ENCODE measurements at places on chromosomes 5 and 9.

- DNase-seq, result no peak
Observed at GRCh38 chr5:168117469-168117868, 174.0 kb upstream of the WWC1 start.

DNA sequence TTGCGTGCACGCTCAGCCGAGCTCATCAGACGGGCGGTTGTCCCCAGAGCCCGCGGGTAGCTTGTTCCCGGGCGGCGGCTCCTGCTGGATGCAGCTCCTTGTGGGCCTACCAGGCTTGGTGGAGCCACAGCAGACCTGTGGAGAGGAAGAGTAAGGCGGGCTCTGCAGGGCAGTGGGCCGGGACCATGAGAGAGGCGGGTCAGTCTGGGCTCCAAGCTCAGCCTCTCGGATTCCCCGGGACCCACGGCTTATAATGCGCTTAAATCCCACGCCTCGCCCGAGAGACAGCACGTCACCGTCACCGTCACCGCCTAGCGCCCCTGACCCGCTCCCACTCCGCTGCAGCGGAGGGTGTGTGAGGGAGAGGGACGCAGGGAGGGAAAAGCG lies 1.9 kb upstream of the ANKRD18A start:
- DNase-seq, result no peak

DNA sequence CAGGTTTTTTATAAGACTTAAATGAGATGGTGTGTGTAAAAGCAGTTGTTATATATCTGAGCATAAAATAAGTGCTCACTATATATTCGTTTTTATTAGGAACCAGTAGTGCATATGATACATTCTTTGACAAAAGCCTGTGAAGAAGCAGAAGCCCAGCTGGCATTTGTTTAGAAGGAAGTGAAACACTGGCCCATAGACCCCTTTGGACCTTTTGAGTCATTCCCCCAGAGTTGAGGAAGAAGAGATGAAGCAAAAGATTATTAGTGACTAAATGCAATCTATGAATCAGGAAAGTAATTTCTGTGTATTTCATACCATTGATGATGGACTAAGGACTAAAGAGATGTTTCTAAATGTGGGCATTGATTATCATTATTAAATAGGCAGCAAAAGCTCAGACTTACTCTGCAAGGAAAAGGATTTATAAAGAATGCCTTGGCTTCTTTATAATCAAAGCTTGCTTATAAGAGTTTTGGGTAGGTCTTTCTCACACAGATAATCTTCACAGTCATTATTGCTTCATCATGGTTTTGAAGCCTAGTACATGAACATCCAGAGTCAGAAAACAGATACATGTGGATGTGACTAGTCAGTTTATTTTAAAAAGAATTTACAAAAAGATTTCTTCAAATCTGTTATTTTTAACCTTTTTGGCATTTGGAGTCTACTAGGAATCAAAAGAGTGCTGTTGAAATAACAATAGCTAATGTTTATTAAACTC lies 16.9 kb upstream of the FER start:
- DNase-seq, result peak; percentile 68

DNA sequence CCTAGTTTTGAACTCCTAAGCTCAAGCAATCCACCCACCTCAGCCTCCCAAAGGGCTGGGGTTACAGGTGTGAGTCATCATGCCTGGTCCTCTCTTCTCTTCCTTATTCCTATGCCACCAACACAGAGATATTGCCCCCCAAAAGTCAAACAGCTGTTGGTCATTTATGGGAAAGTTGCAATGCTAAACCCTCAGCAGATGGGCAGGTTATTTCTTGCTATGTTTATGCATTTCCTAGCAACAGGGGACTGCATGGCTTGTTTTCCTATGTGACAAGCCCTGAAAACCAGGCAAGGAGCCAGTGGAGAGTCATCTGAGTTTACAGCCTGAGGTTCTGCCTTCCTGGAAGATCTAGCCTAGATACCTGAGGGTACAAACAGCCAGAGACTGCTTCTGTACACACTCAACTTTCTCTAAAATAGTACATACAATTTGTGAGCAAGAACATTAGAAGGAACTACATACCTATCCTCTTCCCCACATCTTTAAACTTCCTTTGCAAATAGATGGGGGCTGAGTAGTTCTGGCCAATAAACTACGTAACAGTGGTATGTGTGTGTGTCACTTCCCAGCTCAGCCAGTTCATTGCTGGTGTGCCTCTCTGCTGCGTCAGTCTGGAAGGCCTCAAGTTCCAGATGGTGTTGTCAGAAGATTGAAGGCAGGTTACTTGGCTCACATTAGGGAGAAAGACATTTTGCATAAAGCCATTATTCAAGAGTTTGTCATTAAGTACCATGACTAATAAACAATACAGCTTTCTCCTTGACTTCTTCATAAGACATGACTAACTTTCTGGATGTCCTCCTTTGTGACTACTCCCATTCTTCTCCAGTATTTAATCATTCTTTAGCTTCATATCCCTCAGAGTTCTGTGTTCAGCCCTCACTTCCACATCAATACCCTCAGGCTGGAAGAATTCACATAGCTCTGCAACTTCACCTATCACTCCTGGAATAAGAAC lies 65.3 kb downstream of the CSNK1A1 start:
- peak; percentile 43 for DNase-seq

DNA sequence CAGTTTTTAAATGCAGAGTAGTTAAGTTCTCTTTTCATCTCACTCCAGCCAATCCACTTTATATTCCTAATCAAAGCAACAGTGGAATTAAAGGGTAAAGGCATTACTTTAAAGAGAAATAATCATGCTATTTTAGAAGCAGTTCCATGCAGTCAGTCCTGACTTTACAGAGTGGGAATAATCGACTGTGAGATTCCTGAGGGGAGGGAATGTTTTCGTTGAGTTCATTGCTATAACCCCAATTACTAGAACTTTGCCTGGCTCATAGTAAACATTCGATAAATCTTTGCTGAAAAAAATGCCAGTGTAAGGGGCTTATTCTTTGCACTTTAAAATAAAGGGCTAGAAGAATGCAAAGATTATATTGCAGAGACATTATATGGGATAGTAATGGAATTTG lies 127.2 kb upstream of the ASTN2 start:
- DNase-seq, result no peak

- peak; percentile 62 for DNase-seq
Observed at GRCh38 chr5:13188371-13188770, 756.1 kb downstream of the DNAH5 start.

DNA sequence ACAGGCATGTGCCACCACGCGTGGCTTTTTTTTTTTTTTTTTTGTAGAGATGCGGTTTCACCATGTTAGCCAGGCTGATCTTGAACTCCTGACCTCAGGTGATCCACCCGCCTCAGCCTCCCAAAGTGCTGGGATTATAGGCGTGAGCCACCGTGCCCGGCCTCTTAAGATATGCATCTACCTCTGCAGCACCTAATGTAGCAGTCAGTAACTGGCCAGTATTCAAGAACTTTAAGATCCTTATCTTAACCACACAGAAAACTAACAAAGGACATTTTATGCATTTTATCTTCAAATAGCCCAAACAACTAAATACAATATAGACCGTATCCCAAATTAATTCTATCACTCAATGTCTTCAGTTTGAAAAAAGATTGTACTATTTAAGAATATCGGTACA lies 618.7 kb downstream of the TLE1 start:
- no peak for DNase-seq

DNA sequence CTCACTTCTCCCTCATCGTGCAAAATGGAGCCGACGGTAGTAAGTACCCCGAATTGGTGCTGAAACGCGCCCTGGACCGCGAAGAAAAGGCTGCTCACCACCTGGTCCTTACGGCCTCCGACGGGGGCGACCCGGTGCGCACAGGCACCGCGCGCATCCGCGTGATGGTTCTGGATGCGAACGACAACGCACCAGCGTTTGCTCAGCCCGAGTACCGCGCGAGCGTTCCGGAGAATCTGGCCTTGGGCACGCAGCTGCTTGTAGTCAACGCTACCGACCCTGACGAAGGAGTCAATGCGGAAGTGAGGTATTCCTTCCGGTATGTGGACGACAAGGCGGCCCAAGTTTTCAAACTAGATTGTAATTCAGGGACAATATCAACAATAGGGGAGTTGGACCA lies 979 bp downstream of the PCDHGA12 start:
- peak; percentile 37 for DNase-seq

DNA sequence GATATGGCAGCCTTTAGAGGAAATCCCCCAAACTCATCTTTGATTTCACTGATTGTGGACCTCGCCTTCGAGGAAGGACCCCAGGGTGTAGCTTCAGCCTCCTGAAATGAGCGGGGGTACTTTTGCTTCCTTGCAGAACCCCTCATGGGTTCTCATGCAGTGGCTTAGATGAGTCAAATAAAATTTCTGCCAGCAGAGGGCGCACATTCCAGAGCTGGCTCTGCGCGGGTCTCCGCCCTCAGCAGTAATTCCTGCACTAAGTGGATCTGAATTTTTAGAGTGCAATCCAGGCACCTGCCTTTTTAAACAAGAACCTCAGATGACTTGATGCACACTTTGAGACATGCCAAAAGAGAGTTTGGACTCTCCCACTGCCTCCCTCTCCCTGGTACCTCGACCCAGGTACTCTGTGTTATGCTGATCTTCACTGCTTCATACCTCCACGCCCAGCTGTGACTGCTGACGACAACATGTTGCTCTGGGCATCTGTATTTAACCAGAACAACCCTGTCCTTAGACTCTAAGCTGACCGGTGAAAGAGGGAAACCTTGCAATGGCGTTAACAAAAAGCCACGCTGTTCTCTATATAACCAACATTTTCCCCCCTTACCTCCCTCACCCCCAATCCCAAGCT lies 7.3 kb downstream of the EGFLAM start:
- DNase-seq, result peak; percentile 78

GRCh38 chr9:129014124-129014523 lies 14.0 kb downstream of the SH3GLB2 start:
- DNase-seq, result no peak

- no peak for DNase-seq
Observed at GRCh38 chr9:98597236-98597771, 111.4 kb downstream of the GABBR2 start.

GRCh38 chr5:15604986-15605385 lies 105.0 kb downstream of the FBXL7 start:
- no peak for DNase-seq

GRCh38 chr9:131178926-131179325 lies 53.5 kb downstream of the NUP214 start:
- DNase-seq, result no peak

- no peak for DNase-seq
Observed at GRCh38 chr5:174418809-174419539, 305.4 kb upstream of the MSX2 start.

- no peak for DNase-seq
Observed at GRCh38 chr5:178514851-178515418, 75.3 kb downstream of the COL23A1 start.

DNA sequence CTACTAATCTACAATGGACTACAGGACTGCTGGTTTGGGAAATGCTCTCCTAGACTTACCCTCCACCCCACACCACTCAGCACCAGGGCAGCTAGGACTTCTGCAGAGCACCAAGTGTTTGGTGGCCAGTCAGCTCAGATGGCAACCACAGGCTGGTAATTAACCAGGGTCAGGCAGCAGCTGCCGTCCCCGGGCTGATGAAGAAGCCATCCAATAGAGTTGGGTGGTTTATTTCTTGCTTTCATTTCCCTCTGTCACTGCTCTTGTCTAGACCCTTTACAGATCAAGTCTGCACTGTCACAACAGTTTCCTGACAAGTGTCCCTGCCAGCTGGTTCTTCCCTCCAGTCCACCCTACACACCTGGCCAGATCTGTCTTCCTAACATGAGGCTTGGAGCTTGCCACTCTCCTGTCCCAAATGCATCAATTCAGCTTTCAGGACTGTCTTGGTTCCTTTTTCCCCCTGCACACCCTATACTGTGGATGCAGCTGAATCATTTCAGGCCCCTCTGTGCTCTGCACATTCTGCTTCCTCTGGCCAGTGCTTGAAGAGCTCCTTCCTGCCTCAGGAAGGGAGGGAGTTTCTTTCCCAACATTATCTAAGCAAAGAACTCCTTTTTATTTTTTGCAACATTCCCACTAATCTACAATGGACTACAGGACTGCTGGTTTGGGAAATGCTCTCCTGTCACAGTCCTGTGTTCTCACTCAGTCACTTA lies 30.2 kb upstream of the HSPA9 start:
- DNase-seq, result peak; percentile 37

DNA sequence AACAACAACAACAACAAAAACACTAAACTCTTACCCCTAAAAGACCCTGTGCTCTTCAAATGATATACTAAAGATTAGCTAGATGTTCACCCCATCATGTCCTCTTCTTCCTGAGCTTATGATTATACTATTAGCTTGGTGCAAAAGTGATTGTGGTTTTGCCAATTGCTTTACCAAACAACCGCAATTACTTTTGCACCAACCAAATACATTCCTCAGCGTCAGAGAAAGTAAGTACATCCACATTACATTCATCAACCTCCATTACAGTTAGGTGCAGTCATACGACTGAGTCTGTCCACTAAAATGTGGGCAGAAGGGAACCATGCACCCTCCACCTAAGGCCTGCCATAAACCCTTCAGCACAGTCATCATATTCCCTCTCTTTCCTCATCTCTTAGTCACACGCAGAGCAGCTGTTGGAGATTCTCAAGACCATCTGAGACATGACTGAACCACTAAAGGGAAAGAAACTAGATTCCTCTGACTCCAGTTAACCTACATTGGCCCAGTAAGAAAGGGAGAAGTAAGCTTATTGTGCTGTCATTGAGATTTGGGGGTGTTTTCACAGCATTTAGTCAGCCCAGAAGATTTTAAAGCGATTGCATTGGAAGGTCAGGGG lies 181.6 kb upstream of the TLE4 start:
- peak; percentile 20 for DNase-seq

DNA sequence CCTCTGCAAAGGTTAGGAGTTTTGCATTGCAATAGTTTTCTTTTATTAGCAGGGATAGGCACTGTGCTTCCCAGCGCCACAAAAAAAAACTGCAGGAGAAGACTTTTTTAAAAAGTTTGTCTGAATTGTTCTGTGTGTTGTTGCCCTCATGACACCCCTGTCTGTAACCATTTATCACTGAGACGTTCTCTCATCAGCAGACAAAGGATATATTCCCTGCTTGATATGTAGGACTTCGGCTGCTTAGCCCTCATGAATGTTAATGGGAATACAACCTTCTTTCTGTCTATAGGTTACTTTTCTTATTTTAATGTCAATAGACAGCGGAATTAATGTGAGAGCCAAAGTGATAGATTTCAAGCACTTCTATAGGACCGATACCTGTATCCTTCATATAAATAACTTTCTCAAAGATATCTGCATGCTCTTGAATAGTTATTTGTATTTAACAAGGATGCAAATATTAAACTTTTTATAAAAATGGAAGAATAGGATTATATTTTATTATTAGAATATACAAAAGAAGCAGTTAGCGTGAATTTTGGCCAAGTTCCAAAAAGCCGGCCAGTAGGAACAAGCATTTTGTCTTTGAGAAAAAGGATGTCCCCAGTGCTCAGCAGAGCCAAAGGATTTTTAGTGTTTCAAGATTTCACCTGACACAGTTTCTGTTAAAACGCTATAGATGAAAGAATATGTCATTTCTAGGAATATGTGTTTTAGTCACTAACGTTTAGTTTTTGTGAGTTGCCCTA lies 1.5 kb upstream of the LYSMD3 start:
- DNase-seq, result no peak

- no peak for DNase-seq
Observed at GRCh38 chr5:134594797-134595457, 37.7 kb downstream of the SAR1B start.

- DNase-seq, result peak; percentile 52
Observed at GRCh38 chr9:129640086-129640870, 1.7 kb downstream of the ASB6 start.
